ENCODE measurements at places on chromosomes 7 and 10. TPM values are rescaled to one million over a fixed set of nuclear protein-coding genes. Genes with fewer than 3 reads are reported as not detected.

GRCh38 chr7:107579554-107579884 is 527 bp upstream of the BCAP29 start:
- no peak for DNase-seq
- H3K27me3 ChIP-seq: no peaks in the 10 kb centered on the region
- peaks cover 17% of the 10 kb centered on the region for H3K36me3 ChIP-seq

DNA sequence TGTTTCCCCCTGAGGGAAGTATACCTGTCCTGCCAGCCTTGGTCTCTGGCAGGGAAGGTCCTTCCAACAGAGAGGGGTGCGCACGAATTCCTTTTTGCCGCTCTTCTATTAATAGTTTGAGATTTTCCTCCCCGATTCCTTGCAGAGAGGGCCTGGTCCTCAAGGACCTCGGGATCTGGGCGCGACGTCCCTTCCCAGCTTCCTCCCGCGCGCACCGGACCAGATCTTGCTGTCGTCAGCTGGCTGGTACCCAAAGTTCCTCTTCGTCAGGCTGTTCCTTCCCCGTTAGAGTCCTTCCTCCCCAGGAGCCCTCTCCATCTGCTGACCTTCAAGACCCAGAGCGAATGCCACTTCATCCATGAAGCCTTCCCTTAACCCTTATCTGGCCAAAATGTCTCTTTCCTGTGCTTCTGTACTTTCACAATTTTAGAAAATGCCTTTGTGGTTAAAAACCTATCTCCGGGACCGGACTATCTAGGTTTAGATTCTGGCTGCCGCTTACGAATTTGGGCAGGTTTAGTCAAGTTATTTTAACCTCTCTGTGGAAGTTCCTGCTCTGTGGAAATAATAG is 851 bp upstream of the GOT1 start:
- DNase-seq: peak; percentile 53
- no peaks in the 10 kb centered on the region for H3K27me3 ChIP-seq
- peaks cover 14% of the 10 kb centered on the region for H3K4me1 ChIP-seq
- H3K27ac ChIP-seq: peak overlapping the region; percentile 99

GRCh38 chr7:25395976-25396375 is 167.7 kb upstream of the NPVF start:
- DNase-seq: peak; percentile 12
- H3K36me3 ChIP-seq: no peaks in the 10 kb centered on the region
- no peaks in the 10 kb centered on the region for H3K27me3 ChIP-seq
- H3K4me1 ChIP-seq: no peaks in the 10 kb centered on the region

GRCh38 chr10:66941491-66941890 is 15.7 kb downstream of the LRRTM3 start:
- DNase-seq: no peak
- H3K36me3 ChIP-seq: no peaks in the 10 kb centered on the region
- no peaks in the 10 kb centered on the region for H3K4me1 ChIP-seq
- no peak overlapping the region for H3K27ac ChIP-seq
- H3K27me3 ChIP-seq: no peaks in the 10 kb centered on the region

DNA sequence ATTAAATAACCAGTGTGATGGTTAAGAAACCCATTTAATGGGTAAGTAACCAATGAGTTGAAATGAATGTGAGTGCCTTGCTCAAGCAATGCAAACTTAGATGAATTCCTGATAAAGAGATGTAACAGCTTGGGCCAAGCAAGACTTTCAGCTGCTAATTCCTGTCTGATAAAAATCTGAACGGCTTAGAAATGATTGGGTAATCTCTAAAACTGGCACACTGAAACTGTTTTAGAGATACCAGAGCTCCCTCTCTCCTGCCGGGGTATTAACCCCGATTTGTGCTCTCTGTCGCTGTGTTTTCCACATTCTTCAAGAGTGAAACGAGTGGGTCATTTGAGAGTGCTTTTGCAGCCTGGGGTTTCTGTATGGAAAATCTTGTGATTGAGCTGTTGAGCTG is 534.9 kb upstream of the GALNT17 start:
- H3K36me3 ChIP-seq: peaks cover 12% of the 10 kb centered on the region
- peak overlapping the region; percentile 58 for H3K4me3 ChIP-seq
- DNase-seq: no peak
- H3K27ac ChIP-seq: no peak overlapping the region
- H3K27me3 ChIP-seq: peaks cover 64% of the 10 kb centered on the region

The RBM20 gene
- total RNA-seq: 0.37 TPM

The STAG3 gene
- 5.2 TPM for total RNA-seq

Measured in WTC11 (cell line).